CD4-positive, alpha-beta T cell (primary cell): ENCODE measurements at places on chromosomes 12 and 14. TPM values are rescaled to one million over a fixed set of nuclear protein-coding genes. Genes with fewer than 3 reads are reported as not detected.

DNA sequence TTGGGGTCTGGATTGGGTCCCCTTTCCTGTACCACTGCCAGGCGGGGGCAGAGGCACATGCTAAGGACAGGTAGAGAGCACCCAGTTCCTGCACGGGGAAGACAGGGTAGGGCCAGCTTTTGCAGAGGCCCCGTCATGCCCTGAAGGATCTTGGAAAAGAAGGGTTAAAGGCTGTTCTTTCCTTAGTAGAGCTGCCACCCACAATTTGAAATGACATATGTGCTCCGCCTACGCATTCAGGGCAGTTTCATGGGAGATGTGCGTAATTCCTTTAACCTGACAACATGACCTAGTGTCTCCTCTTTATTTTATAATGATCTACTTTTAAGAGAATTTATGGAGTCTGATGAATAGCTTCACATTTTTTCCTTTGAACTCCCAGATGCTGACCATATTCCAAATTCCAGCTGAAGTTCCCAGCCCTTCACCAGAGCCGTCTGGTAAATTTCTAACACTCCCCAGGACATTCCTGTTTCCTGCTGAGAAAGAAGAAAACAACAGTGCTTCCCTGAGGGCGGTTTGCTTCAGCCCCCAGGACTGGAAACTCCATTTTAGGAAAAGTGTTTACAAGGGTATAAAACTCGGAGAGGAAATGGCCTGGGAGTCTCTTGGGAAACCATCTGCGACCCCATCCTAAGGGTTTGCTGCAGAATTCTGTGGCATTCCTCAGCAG lies 58.9 kb upstream of the PLEKHG3 start:
- no peak for DNase-seq
- H3K36me3 ChIP-seq = no peaks in the 10 kb centered on the region
- no peaks in the 10 kb centered on the region for H3K27me3 ChIP-seq
- no peak overlapping the region for H3K27ac ChIP-seq
- H3K4me1 ChIP-seq = no peaks in the 10 kb centered on the region

MMP17 gene
- 0.17 TPM for total RNA-seq

GRCh38 chr12:15932971-15933370 lies 21.8 kb downstream of the DERA start:
- DNase-seq = no peak
- no peak overlapping the region for H3K27ac ChIP-seq
- H3K36me3 ChIP-seq = no peaks in the 10 kb centered on the region
- H3K4me1 ChIP-seq = no peaks in the 10 kb centered on the region
- no peak overlapping the region for H3K4me3 ChIP-seq
- no peaks in the 10 kb centered on the region for H3K27me3 ChIP-seq

DNA sequence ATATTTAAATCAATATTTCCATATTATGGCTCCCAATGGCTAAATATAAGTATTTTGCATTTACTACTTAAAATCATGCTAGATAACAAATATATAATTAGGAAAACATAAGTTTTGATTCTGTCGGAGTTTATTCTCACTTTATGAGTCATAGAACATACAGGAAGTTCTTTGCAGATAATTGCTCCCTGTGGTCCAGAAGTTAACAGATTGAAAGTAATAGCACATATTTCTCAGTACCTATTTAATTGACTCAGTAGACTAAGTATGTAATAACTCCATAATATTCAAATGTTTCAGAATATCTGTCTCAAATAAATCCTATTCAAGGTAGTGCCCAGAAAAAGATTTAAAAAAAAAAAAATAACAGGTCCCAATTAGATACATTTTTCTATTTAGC lies 806.0 kb upstream of the ATXN7L3B start:
- no peaks in the 10 kb centered on the region for H3K27me3 ChIP-seq
- no peak overlapping the region for H3K27ac ChIP-seq
- DNase-seq = no peak
- H3K36me3 ChIP-seq = no peaks in the 10 kb centered on the region

GRCh38 chr12:17296882-17297281 lies 690.9 kb upstream of the LMO3 start:
- no peaks in the 10 kb centered on the region for H3K27me3 ChIP-seq
- H3K4me3 ChIP-seq = no peak overlapping the region
- H3K27ac ChIP-seq = no peak overlapping the region
- no peak for DNase-seq
- no peaks in the 10 kb centered on the region for H3K4me1 ChIP-seq
- H3K36me3 ChIP-seq = no peaks in the 10 kb centered on the region

DNA sequence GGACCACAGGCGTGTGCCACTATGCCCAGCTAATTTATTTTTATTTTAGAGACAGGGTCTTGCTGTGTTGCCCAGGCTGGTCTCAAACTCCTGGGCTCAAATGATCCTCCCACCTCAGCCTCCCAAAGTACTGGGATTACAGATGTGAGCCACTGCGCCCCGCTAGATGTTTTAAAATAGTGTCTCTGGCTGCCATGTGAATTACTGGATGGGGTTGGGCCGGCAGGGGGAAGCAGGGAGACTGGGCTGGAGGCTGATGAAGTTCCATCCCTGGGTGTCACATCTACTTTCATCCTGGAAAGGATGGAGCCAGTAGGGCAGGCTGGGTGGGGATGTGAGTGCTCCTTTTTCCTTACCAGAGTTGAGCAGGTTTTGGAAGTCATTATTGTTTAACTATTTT lies 46.1 kb downstream of the DNAH10 start:
- no peak overlapping the region for H3K4me3 ChIP-seq
- H3K27ac ChIP-seq = no peak overlapping the region
- H3K36me3 ChIP-seq = no peaks in the 10 kb centered on the region

MAP1LC3B2 gene
- total RNA-seq = 1.5 TPM

PRKD1 gene
- total RNA-seq = not detected

DNA sequence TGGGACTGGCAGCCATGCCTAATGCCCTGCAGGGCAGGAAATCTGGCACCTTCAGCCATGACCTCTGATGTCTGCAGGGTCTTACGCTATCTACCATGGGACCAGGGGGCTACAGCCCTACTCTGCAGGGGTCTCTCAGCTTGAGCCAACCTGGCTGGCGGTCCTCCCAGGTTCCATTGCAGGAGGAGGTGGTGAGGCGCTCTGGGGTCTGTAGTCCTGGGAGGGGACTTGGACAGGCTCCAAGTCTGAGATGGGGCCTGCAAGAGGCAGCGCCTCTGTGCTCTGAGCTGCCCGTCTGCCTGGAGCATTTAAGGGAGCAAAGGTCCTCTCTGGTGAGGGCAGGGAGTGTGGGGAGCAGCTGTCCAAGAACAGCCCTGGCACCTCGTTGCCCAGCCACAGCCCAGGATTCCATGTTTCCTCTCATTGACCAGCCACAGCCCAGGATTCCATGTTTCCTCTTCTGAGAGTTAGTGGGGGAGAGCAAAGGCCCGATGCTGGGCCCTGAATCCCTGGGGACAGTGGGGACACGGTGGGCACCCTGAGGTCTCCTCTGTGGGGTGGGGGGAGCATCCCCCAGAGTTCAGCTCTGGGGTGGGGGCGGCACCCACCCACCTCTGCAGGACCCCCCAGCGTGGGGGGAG lies 655 bp downstream of the PLD4 start:
- DNase-seq = no peak
- H3K27me3 ChIP-seq = peaks cover 7% of the 10 kb centered on the region
